ENCODE measurements at places on chromosomes 13 and 19. TPM values are rescaled to one million over a fixed set of nuclear protein-coding genes. Genes with fewer than 3 reads are reported as not detected.

TMEM255B gene
- 15.9 TPM for polyA plus RNA-seq

PODNL1 gene
- polyA plus RNA-seq = 1.2 TPM

MVB12A gene
- polyA plus RNA-seq = 40.5 TPM

DNA sequence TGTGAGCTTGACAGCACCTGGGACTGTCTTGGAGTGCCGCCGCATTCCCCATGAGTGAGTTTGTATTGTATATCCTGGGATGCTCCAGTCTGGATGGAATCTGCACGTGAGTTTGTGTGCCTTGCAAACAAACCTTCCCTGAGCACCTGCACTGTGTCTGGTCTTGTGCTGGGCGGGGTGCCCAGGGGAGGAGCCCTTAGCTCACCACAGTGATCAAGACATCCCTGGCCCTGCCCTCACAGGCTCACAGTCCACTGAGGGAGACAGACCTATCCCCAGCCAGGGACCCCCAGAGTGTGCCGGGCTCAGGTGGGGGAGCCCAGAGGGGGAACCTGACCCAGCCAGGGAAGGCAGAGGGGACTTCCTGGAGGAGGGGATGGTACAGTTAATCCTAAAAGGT lies 1.7 kb upstream of the BCAM start:
- DNase-seq = no peak

GRCh38 chr19:29497241-29497640 lies 28.6 kb upstream of the VSTM2B start:
- no peak for DNase-seq

DNA sequence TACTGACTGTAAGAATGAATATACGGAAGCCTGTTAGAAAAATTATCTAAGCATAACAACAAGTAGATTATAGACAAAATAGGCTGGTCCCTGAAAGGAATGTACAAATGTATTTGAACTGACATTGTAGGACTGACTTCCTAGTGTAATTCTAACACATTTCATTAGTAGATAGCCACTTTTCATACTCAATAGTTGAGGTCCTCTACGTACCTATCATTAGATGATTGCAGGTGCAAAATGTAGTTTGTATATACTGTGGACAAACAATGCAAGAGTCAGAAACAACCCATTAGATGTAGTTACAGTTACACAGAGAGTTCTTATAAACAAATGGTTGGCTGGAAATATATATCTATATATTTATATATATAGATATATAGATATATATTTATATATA lies 402.3 kb upstream of the SLITRK6 start:
- no peak for DNase-seq

GRCh38 chr13:113991191-113991669 lies 17.4 kb upstream of the C13orf46 start:
- no peak for DNase-seq

Measured in right lung (tissue), 10 donors.